Gastroesophageal sphincter (tissue), 4 donors: ENCODE measurements at places on chromosomes 11 and 22.

DNA sequence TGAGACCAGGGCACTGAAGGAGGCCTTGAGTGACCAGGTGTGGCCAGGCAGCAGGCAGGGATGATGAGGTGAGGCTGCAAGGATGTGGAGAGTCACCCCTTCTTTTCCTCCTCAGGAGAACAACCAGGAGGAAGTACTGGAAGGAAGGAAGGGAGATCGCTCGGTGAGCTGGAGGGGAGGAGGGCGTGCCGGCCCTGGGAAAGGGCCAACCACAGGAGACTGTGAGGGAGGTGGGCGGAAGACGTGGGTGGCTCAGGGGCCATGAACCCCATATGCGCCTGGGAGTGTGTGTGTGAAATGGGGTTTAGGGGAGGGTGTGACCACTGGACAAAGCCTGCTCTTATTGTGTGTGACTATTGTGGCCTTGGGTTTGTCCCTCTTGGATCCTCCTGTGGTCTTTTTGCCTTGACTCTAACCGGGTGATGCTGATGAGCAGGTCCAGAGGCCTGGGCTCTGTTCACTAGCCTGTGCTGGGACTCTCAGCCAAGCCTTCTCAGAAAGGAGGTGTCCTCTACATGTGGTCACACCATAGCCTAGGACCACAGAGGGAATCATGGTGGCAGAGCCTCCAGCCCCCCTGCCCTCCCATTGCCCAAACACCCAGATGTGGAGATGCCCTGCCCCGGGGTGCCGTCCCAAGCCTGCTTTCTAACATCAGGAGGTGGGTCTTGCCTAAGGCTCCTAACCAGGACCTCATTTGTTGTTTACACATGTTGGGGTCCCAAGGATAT lies 41.3 kb upstream of the TUB start:
- ATAC-seq: no peak

- ATAC-seq: no peak
Observed at GRCh38 chr11:126405374-126405773, 49.9 kb downstream of the ST3GAL4 start.

DNA sequence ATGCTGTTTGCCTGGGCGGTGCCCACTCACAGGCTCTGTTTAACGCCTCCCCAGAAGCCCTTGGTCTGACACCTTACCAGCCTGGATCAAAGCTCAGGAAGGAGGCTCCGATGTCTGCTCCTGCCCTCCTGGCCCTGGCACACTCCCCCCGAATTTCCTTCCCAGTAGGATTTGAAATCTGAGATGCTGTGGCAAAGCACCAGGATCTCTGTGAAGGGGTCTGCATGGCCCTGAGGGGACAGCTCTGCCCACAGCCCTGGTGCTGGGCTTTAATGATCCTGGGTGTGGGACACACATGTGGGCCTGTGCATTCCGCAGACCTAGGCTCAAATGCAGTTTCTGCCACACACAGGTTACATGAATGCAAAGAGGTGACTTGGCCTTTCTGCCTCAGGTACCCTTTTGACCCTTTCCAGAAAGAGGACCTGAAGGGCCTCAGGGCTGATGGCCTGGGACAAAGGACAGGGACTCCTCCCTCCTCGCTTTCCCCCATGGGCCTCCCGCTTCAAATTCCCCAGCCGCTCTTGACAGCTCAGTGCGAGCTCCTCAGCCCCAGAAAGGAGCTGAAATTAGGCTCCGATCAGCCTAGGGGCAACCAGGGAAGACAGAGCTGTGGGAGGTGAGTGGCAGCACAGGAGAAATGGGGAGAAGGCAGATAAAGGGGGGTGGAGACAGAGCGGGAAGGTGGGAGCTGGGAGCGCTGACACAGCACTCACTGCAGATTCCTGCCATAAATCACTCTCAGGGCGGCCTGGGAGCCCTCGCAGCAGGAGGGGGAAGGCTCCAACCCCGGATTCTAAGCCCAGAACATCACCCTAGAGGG lies 41.3 kb downstream of the TRIM29 start:
- no peak for ATAC-seq

DNA sequence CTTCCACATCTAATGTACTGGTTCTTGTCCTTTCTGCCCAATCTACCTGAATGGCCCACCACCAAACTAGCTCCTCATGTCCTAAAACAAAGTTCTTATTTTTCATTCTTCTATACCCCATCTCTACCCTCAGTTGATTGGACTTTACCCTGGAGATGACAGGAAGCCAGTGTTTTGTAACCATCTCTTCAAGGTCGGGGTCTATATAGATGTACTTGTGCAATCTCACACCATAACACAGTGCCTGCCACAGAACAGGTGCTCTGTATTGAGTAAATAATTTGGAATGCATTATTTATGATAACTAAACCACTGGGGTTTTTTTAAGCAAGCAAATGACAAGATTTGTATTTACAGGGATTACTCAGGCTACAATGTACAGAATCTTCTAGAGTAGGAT lies 76.7 kb upstream of the FAM181B start:
- ATAC-seq: no peak

GRCh38 chr22:25567251-25567675 lies 2.8 kb downstream of the GRK3 start:
- no peak for ATAC-seq

- no peak for ATAC-seq
Observed at GRCh38 chr11:134515081-134515960, 103.3 kb upstream of the B3GAT1 start.

- ATAC-seq: no peak
Observed at GRCh38 chr11:32297611-32298011, 137.7 kb downstream of the WT1 start.

GRCh38 chr11:66607126-66607834 lies 9.2 kb upstream of the RBM14 start:
- peak; percentile 95 for ATAC-seq

- peak; percentile 37 for ATAC-seq
Observed at GRCh38 chr22:42993651-42994275, 21.2 kb downstream of the PACSIN2 start.

- no peak for ATAC-seq
Observed at GRCh38 chr11:5289696-5290095, 12.1 kb downstream of the OR51B4 start.

GRCh38 chr11:41384329-41384728 lies 75.1 kb downstream of the LRRC4C start:
- ATAC-seq: no peak
